ENCODE measurements at places on chromosomes 4 and X. TPM values are rescaled to one million over a fixed set of nuclear protein-coding genes. Genes with fewer than 3 reads are reported as not detected.

The TRAM1L1 gene
- total RNA-seq: 2.9 TPM

The L1CAM gene
- total RNA-seq: 6.6 TPM

The IDS gene
- total RNA-seq: 71.3 TPM

DNA sequence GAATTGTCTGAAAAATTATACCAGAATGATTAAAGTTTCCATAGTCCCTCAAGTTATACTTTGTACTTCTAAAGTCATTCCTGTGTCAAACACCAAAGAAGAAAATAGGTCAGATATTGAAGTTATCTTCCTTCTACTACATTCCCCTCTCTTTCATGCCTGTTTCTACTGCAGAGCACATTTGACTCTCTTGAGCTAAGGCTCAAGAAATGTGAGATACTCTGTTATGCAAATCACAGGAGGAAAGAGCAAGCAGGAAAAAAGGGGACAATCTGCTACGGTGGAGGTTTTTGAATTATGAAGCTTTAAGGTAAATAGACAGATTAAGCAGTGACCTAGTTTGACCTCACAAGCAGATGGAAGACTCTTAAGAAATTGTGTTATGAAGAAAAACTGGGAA is 198.9 kb upstream of the LDB2 start:
- H3K27me3 ChIP-seq: no peaks in the 10 kb centered on the region
- DNase-seq: no peak
- H3K27ac ChIP-seq: no peak overlapping the region

DNA sequence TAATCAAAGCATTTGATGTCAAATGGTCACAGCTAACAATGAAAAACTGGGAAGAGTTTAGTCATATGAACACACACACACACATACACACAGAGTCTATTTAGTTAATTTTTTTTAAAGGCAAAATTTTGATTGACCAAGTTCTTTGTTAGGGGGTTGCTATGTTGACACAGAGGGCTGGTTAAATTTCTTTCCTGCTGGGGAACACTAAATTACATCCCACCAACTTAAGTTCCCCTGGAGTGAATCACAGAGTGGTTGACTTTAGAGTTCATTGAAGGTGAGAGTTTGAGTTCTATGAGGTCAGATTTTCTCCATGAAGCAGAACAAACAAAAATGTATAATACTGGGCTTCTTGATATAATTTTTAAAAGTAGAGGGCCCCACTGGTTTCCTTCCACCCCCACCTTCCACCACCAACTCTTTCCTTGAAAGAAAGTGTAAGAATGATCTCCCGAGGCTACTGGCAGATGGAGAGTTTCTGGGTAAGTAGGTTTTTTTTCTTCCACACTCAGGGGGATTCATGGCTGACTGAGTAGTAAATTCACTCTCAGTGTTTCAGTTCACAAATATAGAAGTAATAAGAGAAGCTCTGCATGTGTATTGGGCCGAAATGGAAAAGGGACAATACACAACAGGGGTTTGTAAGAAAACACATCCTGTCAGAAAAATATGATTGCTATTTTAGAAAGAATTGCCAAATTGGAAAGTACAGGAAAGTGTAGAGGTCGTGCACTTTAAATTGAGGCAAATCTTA is 917.0 kb upstream of the LCORL start:
- no peaks in the 10 kb centered on the region for H3K27me3 ChIP-seq
- no peaks in the 10 kb centered on the region for H3K36me3 ChIP-seq
- no peak overlapping the region for H3K4me3 ChIP-seq
- no peak overlapping the region for H3K27ac ChIP-seq
- DNase-seq: no peak
- no peaks in the 10 kb centered on the region for H3K4me1 ChIP-seq

GRCh38 chrX:132766452-132766851 is 192.0 kb downstream of the HS6ST2 start:
- no peak overlapping the region for H3K27ac ChIP-seq
- H3K36me3 ChIP-seq: no peaks in the 10 kb centered on the region
- no peak for DNase-seq
